WTC11 (cell line): ENCODE measurements at places on chromosomes 1 and 21. TPM values are rescaled to one million over a fixed set of nuclear protein-coding genes. Genes with fewer than 3 reads are reported as not detected.

- H3K36me3 ChIP-seq: no peaks in the 10 kb centered on the region
- no peak overlapping the region for H3K27ac ChIP-seq
- H3K4me3 ChIP-seq: no peak overlapping the region
- peaks cover 26% of the 10 kb centered on the region for H3K4me1 ChIP-seq
- H3K27me3 ChIP-seq: peaks cover 68% of the 10 kb centered on the region
Observed at GRCh38 chr21:40845441-40845995, 1.4 kb downstream of the DSCAM start.

DNA sequence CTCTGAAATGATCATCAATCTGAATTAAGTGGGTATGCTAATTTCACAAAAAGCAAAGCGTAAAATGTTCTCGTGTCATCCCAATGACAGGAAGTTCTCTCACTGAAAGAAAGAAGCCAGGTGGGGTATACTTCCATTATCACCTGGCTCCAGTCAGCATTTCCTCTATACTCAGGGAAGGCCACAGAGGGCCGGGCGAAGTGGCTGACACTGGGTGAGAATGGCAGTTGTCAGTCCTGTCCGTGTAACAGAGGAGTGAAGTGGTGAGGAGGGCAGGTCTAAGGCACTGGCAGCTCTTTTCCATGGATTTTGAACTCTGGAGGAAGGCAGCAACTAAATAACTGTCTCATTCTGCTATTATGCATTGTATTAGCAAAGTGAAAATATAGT, 60.4 kb downstream of the CAPN2 start:
- no peaks in the 10 kb centered on the region for H3K27me3 ChIP-seq
- H3K4me3 ChIP-seq: no peak overlapping the region
- DNase-seq: no peak
- H3K4me1 ChIP-seq: peaks cover 17% of the 10 kb centered on the region

DNA sequence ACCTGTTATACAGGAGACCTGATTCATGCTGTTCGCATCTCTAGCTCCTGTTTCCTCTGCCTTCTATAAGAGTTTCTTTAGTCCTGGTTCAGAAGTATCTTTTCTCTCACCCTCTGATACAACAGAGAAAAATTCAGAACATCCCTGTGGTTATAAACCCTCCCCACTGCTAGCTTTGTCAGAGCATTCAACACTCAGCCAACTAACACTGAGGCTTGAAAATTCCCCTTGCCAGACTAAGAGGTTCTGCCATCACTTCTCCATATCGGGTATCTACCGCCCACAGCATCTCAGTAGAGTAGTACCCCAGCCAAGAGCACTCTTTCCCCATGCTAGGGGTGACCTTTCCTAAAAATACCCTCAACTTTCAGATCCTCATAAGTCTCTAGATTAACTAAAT, 19.6 kb upstream of the PIK3R3 start:
- peaks cover 9% of the 10 kb centered on the region for H3K4me1 ChIP-seq
- no peak overlapping the region for H3K4me3 ChIP-seq
- H3K27ac ChIP-seq: no peak overlapping the region
- no peak for DNase-seq
- H3K36me3 ChIP-seq: no peaks in the 10 kb centered on the region

DNA sequence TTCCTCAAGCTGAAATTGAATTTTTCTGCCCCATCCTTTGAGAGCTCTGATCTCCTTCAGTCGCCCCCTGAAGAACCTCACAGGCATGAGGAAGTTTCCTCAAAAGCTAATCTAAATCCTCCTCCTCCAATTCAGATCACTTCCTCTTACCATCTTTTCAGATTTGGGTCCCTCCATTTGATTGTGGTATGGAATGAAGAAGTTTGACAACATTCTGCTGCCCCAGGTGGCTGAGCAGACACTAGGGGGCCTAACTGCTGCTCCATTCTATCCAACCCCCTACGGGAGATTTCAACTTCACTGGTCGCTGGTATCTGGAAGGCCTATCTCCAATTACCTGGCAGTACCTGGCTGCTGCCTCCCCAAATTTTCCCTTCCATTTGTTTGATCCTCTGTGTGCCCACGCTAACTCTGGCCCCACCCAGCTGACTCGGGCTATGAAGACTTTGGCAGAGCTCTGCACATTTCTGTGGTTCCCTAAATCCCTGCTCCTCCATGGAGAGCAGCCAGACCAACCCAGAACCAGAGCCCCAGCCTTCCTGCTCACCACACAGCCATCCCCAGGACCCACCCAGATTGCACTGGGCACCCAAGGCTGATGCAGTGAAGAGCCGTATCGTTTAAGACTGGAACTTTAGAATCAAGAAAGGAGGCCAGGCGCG, 7.8 kb downstream of the IRF6 start:
- no peaks in the 10 kb centered on the region; the same call in 1 of the 2 replicates for H3K27me3 ChIP-seq
- peaks cover 20% of the 10 kb centered on the region for H3K36me3 ChIP-seq
- H3K4me3 ChIP-seq: no peak overlapping the region
- H3K27ac ChIP-seq: no peak overlapping the region

Gene NCF2
- 0.25 to 0.52 TPM (median 0.41 TPM) in 3 replicates for total RNA-seq

DNA sequence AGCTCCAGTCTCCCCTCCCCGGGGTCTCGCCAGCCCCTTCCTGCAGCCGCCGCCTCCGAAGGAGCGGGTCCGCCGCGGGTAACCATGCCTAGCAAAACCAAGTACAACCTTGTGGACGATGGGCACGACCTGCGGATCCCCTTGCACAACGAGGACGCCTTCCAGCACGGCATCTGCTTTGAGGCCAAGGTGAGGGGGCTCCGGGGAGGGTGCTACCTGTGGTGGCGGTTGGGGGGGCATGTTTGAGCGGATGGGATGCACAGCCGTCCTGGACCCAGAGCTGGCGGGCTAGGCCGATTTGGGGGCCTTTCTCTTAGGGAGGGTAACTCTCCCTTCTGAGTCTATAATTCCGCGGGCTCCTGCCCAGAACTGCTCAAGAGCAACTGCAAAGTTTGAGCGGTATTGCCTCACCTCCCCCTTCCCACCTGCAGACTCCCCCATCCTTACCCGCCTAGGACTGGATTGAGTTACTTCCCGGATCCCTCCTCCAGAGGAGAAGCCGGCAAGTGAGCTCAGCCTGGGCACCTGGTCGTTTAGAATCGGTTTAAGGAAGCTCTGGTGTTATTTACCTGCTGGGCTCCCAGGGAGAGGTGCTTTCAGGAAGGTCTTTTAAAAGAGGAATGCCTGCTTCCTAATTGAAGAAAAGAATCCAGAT, 730 bp downstream of the NOS1AP start:
- DNase-seq: peak; percentile 52
- H3K4me3 ChIP-seq: peak overlapping the region; percentile 64
- H3K36me3 ChIP-seq: peaks cover 13% of the 10 kb centered on the region
- H3K4me1 ChIP-seq: peaks cover 48% of the 10 kb centered on the region

Gene OR2W3
- total RNA-seq: 0.17 to 0.41 TPM (median 0.32 TPM) in 3 replicates

DNA sequence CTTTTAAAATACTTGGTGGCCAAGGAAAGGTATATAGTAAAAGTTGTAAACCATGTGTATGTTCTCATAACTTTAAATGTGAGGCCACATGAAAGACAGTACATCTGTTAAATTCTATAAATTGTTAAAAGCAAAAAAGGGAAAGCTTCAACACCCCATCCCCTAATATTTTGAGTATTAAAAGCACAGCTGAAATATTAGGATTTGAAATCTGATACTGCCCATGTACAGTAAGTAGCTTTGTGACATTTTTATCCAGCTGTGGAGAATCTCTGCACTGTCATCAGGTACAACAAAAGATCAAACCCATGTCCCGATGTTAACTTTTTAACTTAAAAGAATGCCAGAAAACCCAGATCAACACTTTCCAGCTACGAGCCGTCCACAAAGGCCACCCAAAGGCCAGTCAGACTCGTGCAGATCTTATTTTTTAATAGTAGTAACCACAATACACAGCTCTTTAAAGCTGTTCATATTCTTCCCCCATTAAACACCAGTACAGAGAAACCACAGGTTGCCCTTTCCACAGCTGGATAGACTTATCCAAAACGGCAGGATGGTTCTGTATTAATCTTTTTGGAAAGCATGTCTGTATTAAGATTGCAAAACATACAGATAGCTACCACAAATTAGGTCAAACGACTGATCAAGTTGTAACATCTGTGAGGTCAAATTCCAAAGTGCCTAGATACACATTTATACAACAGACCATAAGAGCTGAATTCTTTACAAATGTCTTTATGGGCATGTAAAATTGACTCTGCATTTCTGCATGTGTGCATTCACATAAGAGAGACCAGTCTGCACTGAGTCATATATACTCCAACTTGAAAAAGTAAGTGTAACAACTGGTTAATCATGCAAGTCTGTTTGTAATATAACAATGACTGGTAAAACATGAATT, 5.2 kb downstream of the IRF2BP2 start:
- H3K4me3 ChIP-seq: peak overlapping the region; percentile 85
- H3K27ac ChIP-seq: peak overlapping the region; percentile 89
- DNase-seq: no peak
- peaks cover 80% of the 10 kb centered on the region for H3K4me1 ChIP-seq

Gene NTMT2
- total RNA-seq: 0.24 to 0.44 TPM (median 0.44 TPM) in 3 replicates

GRCh38 chr1:221488550-221488949, 253.3 kb downstream of the DUSP10 start:
- no peak overlapping the region for H3K27ac ChIP-seq
- no peaks in the 10 kb centered on the region for H3K27me3 ChIP-seq
- no peak overlapping the region for H3K4me3 ChIP-seq
- H3K36me3 ChIP-seq: no peaks in the 10 kb centered on the region

- no peaks in the 10 kb centered on the region for H3K27me3 ChIP-seq
- no peak for DNase-seq
- no peak overlapping the region for H3K27ac ChIP-seq
Observed at GRCh38 chr21:25895565-25896205, 160.9 kb downstream of the GABPA start.

- H3K27ac ChIP-seq: no peak overlapping the region
- no peaks in the 10 kb centered on the region for H3K27me3 ChIP-seq
- no peak for DNase-seq
- no peaks in the 10 kb centered on the region for H3K4me1 ChIP-seq
- no peak overlapping the region for H3K4me3 ChIP-seq
Observed at GRCh38 chr1:86460998-86461397, 7.7 kb upstream of the CLCA1 start.
